ENCODE measurements at places on chromosomes 4 and X.

GRCh38 chrX:110399966-110400365, 41.3 kb downstream of the RTL9 start:
- DNase-seq: no peak

DNA sequence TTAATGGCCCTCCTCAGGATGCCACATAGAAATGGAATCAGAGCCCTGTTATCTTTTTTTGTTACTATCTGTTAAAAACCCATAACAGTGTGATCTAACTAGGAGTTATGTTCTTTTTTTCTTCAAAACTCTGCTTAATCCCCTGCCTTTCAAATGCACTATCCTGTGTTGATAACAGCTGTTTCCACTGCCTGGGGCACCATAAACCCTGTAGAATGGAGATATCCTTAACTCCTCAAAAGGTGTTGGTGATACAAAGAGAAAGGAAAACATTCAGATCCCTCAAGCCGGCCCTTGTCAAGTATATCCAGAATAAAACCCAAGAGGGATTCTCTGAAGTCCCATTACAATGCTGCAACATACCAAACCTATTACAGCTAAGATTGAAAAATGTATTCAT, 108.6 kb downstream of the ACTRT1 start:
- no peak for DNase-seq

DNA sequence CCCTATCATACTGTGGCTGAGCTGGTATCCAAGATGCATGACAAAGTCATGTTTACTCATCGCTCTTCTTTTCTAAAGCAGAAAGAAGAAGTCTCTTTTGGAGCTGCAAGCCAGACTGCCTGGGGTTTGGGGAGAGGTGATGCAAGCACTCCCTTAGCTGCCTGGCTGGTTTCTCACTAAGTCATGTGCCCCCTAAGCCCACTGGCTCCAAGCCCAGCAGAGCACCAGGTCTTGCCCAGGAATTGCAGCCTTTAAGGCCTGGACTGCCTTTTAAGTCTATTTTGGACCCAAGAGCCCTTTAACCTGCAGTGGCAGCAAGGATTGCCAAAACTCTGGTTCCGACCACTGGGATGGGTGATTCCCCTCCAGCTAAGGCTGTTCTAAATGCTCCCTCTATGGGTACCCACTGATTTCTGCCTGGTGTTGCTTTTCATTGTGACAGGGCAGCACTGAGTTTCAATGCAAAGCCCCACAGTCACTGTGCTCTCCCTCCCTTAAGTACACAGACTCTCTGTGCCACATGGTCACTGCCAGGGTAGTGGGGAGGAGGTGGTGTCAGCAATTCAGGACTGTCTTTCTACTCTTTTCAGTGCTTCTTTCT, 548.6 kb downstream of the TLL1 start:
- no peak for DNase-seq

- DNase-seq: peak; percentile 12
Measured at GRCh38 chr4:121668368-121669162, 28.2 kb downstream of the ANXA5 start.

DNA sequence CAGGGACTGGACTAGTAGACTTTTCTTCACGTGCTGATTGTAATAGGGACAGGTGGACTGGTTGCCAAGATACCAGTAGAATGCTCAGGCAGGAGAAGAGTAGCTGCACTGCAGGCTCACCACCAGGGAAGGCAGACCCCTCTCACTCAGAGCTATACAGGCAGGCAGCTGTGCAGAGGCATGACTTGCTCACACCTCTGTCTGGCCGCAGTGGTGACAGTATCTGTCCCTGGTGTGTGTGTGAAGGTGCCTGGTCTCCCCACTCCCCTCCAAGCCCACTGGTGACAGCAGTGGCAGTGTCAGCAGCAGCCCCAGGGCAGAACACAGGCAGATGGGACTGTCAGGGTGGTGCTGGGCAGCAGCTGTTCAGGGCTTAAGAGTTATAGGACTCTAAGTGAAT, 140.7 kb downstream of the RPS6KA6 start:
- no peak for DNase-seq

- no peak for DNase-seq
Measured at GRCh38 chr4:1153567-1154090, 18.8 kb downstream of the SPON2 start.

DNA sequence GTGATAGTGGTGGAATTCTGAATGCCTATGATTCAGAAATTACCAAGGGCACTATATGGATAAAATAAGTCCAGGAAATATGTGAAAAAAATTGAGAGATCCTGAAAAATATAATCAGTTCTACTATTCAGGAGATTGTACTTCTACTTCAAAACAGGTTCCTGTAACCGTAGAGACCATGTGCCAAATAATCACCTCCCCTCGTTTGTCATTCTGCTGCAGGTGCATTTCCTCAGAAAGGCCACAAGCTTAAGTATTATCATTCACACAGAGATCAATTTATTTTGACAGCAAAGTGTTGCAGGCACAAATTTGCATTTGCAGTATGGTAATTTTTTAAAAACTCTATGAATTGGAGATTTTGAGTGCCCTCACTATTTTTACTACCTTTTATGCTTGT, 1000.0 kb downstream of the CCSER1 start:
- no peak for DNase-seq

DNA sequence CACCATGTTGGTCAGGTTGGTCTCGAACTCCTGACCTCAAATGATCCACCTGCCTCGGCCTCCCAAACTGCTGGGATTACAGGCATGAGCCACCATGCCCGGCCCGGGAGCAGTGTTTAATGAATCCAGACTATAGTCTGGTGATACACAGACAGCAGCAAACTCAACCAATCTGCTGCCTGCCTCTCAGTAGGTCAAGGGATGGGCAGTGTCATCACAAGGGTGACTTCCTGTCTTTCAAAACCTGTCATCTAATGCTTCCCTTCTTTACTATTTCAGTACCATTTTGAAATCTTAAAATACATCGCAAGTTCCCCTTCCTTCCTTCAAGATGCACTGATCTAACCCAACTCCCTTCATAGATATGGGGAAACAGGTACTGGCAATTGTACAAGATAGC, 8.4 kb downstream of the RPL39 start:
- no peak for DNase-seq

DNA sequence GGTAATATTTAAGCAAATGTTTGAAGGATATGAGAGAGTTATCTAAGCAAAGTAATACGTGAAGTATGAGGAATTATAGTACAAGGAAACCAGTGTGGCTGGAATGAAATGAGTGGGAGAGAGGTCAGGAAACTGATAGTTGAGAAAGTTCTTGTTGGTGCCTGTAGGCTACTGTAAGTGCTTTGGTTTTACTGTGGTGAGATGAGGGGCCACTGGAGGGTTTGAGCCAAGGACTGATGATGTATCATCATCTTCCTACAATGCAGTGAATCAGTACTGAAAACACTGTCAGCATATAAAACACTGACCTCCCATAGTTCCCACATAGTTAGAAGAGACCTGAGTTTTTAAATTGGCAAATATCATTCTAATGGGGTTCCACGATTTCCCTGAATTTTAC, 367.5 kb upstream of the CTSO start:
- peak; percentile 1 for DNase-seq

DNA sequence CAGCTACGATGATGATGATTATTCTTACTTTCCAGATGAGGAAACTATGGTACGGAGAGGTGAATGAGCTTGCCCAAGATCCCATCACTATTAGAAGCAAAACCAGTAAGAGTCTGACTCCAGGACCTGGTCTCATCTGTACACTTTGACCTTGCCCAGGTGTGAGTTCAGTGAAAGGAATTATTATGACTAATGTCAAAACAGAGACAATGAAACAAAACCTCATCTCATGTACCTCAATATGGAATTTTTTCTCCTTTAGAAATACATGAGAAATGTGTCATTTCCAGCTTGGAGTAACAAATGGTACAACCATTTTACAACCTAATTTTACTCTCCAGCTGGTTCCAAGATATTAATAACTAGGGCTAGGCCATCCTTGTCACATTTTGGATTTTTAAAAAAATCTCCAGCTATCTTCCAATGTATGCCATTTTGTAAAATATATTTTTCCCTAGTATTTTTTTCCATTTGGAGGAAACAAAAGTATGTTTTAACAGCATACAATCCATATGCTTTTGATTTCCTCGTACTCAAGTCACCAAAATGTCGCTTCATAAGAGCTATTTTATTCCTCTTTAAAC, 213.8 kb downstream of the PTTG2 start:
- DNase-seq: no peak

- no peak for DNase-seq
Measured at GRCh38 chr4:125952631-125953030, 637.9 kb downstream of the FAT4 start.

DNA sequence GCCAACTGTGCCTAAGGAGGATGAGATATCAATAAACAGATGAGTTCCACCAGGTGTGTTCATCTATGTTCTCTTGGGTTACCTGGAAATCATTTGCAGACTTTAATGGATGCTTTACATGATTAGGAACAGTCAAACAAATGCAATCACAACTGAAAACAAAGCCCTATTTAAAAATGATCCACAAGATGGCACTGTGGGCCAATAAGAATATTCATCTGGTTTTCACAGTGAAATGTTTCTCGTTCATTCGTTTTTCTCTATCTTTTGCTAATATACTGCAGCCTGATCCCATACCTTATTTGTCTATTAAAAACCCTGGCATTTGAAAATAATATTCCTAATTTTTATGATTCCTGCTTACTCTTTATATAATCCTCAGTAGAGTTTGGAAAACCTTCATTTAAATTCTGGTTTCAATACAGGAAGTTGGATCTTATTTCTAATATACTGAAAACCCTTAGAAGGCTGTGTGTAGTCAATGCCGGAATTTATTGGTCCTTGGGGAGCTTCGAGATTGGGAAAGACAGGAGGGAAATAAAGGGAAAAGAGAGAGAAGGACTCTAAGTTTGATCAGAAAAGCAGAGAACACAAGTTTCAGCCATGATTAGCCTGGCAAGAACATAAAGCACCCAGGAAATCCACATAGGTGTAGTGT, 63.8 kb upstream of the TAPT1 start:
- DNase-seq: peak; percentile 7

GRCh38 chr4:142913034-142913433, 66.9 kb upstream of the INPP4B start:
- no peak for DNase-seq

GRCh38 chr4:112327965-112328733, 31.0 kb downstream of the ALPK1 start:
- no peak for DNase-seq

- DNase-seq: no peak
Measured at GRCh38 chr4:4980621-4981230, 38.5 kb downstream of the CYTL1 start.

GRCh38 chrX:41561045-41561444, 113.9 kb downstream of the NYX start:
- peak; percentile 1 for DNase-seq

- no peak for DNase-seq
Measured at GRCh38 chrX:46737462-46737861, 21.5 kb downstream of the SLC9A7 start.

- DNase-seq: no peak
Measured at GRCh38 chr4:148749403-148749802, 307.2 kb upstream of the NR3C2 start.

GRCh38 chr4:47990145-47990544, 26.3 kb downstream of the CNGA1 start:
- no peak for DNase-seq

- no peak for DNase-seq
Measured at GRCh38 chr4:187017147-187017546, 293.5 kb upstream of the FAT1 start.

DNA sequence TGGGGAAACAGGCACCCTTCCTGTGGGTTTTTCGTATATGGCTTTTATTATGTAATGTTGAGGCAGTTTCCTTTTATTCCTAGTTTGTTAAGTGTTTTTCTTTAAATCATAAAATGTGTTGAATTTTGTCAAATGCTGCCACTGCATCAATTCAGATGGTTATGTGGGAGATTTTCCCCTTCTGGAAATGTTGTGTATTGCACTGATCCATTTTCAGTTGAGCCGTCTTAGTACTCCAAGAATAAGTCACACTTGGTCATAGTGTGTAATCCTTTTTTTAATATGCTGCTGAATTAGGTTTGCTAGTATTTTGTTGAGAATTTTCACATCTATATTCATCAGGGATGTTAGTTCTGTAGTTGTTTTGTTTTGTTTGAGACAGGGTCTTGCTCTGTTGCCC, 9.5 kb upstream of the CTBP1 start:
- no peak for DNase-seq

- DNase-seq: no peak
Measured at GRCh38 chr4:70927502-70928137, 25.5 kb downstream of the MOB1B start.

DNA sequence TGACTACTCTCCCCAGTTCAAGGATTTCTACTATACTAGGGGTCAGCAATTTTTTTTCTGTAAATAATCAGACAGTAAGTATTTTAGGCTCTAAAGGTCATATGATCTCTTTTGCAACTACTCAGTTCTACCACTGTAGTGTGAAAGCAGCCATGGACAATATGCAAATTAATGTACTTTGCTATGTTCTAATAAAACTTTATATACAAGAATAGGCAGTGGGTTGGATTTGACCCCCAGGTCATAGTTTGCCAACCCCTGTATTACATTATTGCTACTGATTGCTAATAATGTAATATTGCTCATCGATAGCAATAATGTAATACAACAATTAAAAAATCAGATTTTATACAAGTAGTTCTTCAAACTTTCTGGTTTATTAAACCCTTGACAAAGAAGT, 59.2 kb upstream of the GPR34 start:
- DNase-seq: no peak

DNA sequence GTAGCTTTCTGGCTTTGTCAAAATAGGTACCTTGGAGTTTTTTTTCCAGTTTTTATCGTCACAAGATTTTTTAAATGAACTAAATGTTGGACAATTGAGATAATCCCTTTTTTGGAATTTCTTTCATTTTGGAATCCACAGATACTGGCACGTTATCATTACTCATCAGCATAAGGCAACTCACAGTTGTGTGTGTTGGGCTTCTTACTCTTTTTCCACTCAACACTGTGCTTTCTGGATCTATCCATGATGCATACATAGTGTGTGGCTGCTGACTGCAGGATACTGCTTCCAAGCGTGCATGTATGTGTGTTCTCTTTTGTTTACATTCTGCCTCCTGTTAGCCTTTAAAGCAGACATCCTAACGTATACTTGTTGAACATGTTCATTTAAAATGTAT, 113.5 kb upstream of the FAM9A start:
- DNase-seq: no peak

GRCh38 chr4:114684462-114684861, 85.9 kb downstream of the UGT8 start:
- no peak for DNase-seq
